ENCODE measurements at places on chromosomes 3 and 15. TPM values are rescaled to one million over a fixed set of nuclear protein-coding genes. Genes with fewer than 3 reads are reported as not detected.
A peak's percentile ranks its signal among the peaks of the same experiment; 100 is the strongest.

Gene SLC12A8
- total RNA-seq = 4.4 TPM

Gene MCF2L2
- total RNA-seq = 0.89 TPM

DNA sequence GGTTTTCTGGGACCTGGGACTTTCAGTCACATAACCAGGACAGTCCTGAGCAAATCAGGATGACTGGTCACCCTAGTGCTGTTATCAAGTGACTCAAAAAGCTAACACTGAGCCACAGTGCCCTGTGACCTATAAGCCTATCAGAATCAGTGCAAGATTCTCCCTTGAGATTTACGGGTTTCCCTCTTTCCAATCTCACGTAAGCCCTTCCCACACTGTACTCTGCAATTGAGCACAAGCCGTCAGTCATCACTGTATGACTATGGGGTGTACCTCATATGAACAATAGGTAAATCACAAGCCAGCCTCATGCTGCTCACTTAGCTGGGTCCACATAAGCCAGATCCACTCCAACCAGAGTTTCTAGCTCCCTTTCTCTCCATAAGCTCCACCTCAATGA, 21.0 kb upstream of the CLDN18 start:
- no peak for DNase-seq

GRCh38 chr15:74847432-74847831, 4.5 kb upstream of the ULK3 start:
- no peak for DNase-seq

GRCh38 chr15:40283615-40284300, 894 bp upstream of the ANKRD63 start:
- DNase-seq = no peak

DNA sequence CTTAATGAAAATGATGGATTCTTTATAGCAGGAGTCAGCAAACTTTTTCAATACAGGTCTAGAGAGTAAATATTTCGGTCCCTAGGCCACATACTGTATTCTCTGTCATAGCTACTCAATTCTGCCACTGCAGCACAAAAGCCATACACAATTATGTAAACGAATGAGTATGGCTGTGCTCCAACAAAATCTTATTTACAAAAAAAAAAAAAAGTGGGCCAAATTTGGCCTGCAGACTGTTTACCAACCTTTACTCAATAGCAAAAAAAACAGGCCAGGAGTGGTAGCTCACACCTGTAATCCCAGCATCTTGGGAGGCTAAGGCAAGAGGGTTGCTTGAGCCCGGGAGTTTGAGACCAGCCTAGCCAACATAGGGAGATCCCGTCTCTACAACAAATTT, 41.1 kb downstream of the TTBK2 start:
- DNase-seq = no peak

GRCh38 chr15:60784483-60785254, 305.7 kb upstream of the ICE2 start:
- DNase-seq = no peak

- no peak for DNase-seq
Measured at GRCh38 chr3:114308830-114309229, 15.0 kb downstream of the TIGIT start.

Gene PDCD7
- total RNA-seq = 15.0 TPM

- peak; percentile 97 for DNase-seq
Measured at GRCh38 chr15:31471731-31472430, 145.2 kb downstream of the KLF13 start.

DNA sequence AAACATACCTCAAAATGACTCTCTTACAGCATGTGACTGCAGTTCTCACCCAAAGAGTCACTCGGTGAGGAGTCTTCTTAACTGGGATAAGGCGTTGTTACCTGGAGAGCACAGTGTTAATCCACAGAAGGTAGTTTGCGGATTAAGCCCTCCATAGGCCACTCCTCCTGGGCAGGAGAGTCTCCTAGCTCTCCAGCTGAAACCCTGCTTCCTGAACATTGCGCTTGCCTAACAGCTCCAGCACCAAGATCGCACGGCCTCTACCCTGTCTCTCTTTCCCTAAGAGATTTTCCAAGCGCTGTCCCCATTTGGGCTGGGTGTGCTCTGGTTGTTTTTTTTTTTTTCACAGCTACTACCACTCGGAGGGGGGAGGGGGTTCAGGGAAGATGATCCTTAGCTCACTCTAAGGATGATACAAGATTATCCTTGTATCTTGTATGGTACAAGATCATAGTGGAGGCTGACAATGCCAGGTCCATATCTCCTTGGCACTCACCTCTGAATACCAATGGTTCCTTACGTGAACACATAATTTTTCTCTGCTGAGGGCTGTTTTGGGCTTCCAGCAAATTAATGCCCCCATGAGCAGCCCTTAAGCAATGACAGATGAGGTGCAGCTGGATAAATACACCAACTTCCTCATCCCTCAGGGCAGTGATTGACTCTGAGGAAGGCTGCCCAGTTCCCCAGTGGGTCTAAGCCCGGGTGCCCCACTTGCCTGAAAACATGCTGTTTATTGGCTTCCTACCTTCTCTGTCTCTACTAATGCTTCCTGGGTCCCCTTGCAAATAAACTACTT, 185.2 kb upstream of the TSC22D2 start:
- no peak for DNase-seq

DNA sequence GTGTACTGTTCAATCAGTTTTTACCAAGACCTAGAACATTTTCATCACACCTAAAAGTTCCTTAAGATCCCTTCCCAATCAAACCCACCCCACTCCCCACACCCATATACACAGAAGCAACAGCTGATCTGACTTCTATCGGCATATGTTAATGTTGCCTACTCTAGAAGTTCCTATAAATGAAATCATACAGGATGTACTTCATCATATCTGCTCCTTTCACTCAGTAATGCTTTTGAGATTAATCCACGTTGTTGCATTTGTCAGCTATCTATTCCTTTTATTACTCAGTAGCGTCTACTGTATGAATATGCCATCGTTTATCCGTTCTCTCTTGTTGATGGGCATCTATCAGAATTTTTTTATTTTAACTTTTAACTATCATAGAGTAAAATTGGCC, 14.3 kb upstream of the FILIP1L start:
- DNase-seq = no peak

DNA sequence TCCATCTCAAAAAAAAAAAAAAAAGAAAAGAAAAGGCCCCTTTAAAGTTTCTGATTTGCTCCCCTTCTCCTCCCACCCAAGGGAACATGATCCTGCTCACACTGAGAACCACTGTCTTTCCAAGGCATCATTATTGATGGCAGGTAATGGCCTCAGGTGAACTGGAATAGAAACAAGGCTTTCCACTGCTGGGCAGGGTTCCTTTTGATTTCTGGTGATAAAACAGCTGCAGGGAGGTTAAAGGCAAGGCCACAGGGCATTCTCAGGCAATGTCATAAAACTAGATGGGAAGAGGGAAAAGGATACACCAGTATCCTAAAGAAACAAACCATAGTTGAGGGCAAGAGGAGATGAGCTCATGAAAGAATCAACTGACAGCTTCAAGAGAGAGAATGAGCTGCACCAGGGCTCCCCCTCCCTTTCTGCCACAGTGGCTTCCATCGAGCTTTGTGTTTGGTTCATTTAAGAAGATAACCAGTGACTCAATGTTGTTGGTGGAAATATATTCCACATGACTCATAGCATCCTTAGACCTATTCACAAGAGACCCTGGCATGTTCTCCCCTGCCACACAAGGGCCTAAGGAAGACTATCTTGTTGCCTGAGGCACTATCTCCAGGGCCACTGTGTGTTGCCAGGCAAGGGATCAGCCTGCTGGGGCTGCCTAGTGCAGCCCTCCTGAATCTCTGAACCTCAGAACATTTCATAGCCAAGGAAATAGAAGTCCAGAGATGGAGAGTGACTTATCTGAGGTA, 86.4 kb downstream of the WDR76 start:
- peak; percentile 99 for DNase-seq

GRCh38 chr3:9901967-9902366, 681 bp upstream of the IL17RE start:
- DNase-seq = no peak

Gene LDHAL6B
- total RNA-seq = not detected

Gene RUVBL1
- 39.7 TPM for total RNA-seq

Gene ANKRD63
- not detected for total RNA-seq

Gene NAALADL2
- 3.3 TPM for total RNA-seq

GRCh38 chr15:63791228-63791627, 42.5 kb downstream of the HERC1 start:
- DNase-seq = no peak

GRCh38 chr15:91521548-91521947, 332.0 kb upstream of the SLCO3A1 start:
- no peak for DNase-seq
